ENCODE measurements at places on chromosomes 5 and 9. TPM values are rescaled to one million over a fixed set of nuclear protein-coding genes. Genes with fewer than 3 reads are reported as not detected.

ROR2 gene
- not detected for polyA plus RNA-seq

TMC1 gene
- not detected for polyA plus RNA-seq

NTRK2 gene
- polyA plus RNA-seq = not detected

TAF1L gene
- not detected for polyA plus RNA-seq

AIF1L gene
- not detected for polyA plus RNA-seq
